Mammary microvascular endothelial cell (primary cell): ENCODE measurements at places on chromosomes 6 and 20. TPM values are rescaled to one million over a fixed set of nuclear protein-coding genes. Genes with fewer than 3 reads are reported as not detected.

Gene F13A1
- under 0.01 TPM in 1 of 2 replicates, not detected in the other for total RNA-seq

Gene TFAP2D
- not detected in 2 replicates for total RNA-seq

Gene WFDC5
- total RNA-seq: not detected in 2 replicates

Gene HLA-DQB1
- 0.10 TPM in 1 of 2 replicates, not detected in the other for total RNA-seq

Gene SCUBE3
- 0.13 and 0.15 TPM in 2 replicates for total RNA-seq

Gene NRSN1
- not detected in 2 replicates for total RNA-seq

Gene STAU1
- total RNA-seq: 54.1 and 57.6 TPM in 2 replicates

Gene FAM209B
- total RNA-seq: not detected in 2 replicates

Gene LIN28B
- total RNA-seq: not detected in 2 replicates

Gene RNF39
- not detected in 2 replicates for total RNA-seq

Gene FOXA2
- not detected in 2 replicates for total RNA-seq

Gene MYH7B
- total RNA-seq: not detected in 2 replicates

Gene SMIM26
- total RNA-seq: 69.8 and 86.4 TPM in 2 replicates

Gene NEURL2
- 2.2 and 2.3 TPM in 2 replicates for total RNA-seq

Gene DYNLT1
- total RNA-seq: 251 and 274 TPM in 2 replicates

Gene GRM1
- not detected in 2 replicates for total RNA-seq

Gene KIFC1
- 41.9 and 45.2 TPM in 2 replicates for total RNA-seq

Gene WFDC12
- not detected in 2 replicates for total RNA-seq

Gene BMP7
- total RNA-seq: not detected in 2 replicates

Gene TMEM151B
- not detected in 2 replicates for total RNA-seq

Gene TTLL9
- not detected in 2 replicates for total RNA-seq

Gene HTR1B
- total RNA-seq: 5.9 and 6.1 TPM in 2 replicates

Gene LRRC73
- not detected in 2 replicates for total RNA-seq

Gene RWDD1
- total RNA-seq: 40.0 and 41.1 TPM in 2 replicates

Gene PSORS1C2
- not detected in 2 replicates for total RNA-seq

Gene ZNF512B
- 10.7 and 13.0 TPM in 2 replicates for total RNA-seq

Gene TTBK1
- total RNA-seq: not detected in 2 replicates

Gene TPD52L2
- 153 and 179 TPM in 2 replicates for total RNA-seq

Gene TJAP1
- total RNA-seq: 17.1 and 23.9 TPM in 2 replicates

Gene SLC44A4
- total RNA-seq: 0.30 and 0.33 TPM in 2 replicates

Gene SPDEF
- not detected in 2 replicates for total RNA-seq

Gene RAET1L
- total RNA-seq: not detected in 2 replicates

Gene RNGTT
- 16.3 and 16.8 TPM in 2 replicates for total RNA-seq

Gene SPEF1
- total RNA-seq: not detected in 2 replicates

Gene TDRD6
- under 0.01 TPM in 1 of 2 replicates, not detected in the other for total RNA-seq

Gene POU3F2
- total RNA-seq: not detected in 2 replicates

Gene ARMH2
- not detected in 2 replicates for total RNA-seq

Gene CALHM4
- total RNA-seq: 0.87 TPM in 1 of 2 replicates, not detected in the other

Gene SLA2
- total RNA-seq: not detected in 2 replicates

Gene PHACTR3
- 0.39 TPM in 1 of 2 replicates, not detected in the other for total RNA-seq

Gene C4A
- 0.53 and 1.3 TPM in 2 replicates for total RNA-seq

Gene PRDM13
- total RNA-seq: not detected in 2 replicates

Gene MEP1A
- total RNA-seq: not detected in 2 replicates

Gene AGER
- total RNA-seq: 0.59 and 1.3 TPM in 2 replicates

Gene C4B
- 0.33 and 1.6 TPM in 2 replicates for total RNA-seq

Gene GJA10
- not detected in 2 replicates for total RNA-seq

Gene RAB44
- total RNA-seq: 0.07 and 0.10 TPM in 2 replicates

Gene PRDM1
- 3.2 and 3.4 TPM in 2 replicates for total RNA-seq

Gene CRISP3
- not detected in 2 replicates for total RNA-seq

Gene PNPLA1
- total RNA-seq: not detected in 2 replicates

Gene SGK2
- not detected in 2 replicates for total RNA-seq

Gene PTGIS
- 0.30 and 0.33 TPM in 2 replicates for total RNA-seq

Gene PAK5
- total RNA-seq: not detected in 2 replicates

Gene HCRTR2
- not detected in 2 replicates for total RNA-seq

Gene RBM24
- 2.7 and 4.4 TPM in 2 replicates for total RNA-seq

Gene HUS1B
- 0.13 and 1.2 TPM in 2 replicates for total RNA-seq

Gene PLG
- not detected in 2 replicates for total RNA-seq

Gene GSTA1
- not detected in 2 replicates for total RNA-seq

Gene ULBP2
- total RNA-seq: 19.0 and 21.4 TPM in 2 replicates

Gene HLA-G
- total RNA-seq: not detected in 2 replicates
